NCI-H1105 (cell line): ENCODE measurements at places on chromosomes 7 and 10.

DNA sequence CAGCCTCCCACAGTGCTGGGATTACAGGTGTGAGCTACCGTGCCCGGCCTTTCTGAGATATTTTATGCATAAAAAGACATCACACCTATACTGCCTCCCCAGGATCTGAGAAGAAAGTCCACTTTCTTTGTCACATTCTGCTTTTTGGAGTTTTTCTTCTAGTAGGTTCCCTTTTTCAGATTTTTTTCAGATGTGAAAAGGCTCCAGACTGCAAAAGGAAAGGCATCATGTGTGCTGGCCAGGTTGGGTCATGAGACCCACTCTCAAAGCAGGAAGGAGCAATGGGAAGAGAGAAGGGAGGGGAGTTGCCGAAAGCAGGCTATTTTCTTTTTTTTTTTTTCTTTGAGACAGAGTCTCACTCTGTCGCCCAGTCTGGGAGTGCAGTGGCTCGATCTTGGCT, 10.8 kb downstream of the BLVRA start:
- DNase-seq: no peak

DNA sequence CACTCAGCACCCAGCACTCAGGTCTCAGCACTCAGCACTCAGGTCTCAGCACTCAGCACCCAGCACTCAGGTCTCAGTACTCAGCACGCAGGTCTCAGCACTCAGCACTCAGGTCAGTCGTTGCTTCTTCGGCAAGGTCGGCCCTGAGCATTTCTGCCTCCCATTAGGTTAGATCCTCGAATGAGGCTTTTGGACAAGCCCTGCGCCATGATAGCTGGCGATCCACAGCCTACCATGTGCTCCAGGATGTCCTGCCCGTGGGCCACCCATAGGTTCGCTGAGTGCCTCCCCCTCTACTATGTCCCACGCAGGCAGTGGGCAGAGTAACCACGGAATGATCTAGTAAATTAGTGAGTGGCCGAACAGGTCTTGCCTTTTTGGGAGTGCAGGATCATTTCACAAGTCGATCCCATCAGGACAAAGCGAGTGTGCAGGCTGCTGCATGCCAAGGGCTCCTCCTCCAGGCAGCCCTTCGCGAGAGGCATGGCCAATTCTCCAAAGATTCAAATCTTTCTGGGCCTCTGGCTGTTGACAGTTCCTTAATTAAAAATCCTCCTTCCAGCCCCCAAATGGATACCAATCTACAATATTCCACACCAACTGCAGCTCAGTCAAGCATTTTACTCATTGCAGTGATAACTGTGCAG, 206.3 kb downstream of the ADARB2 start:
- no peak for DNase-seq

- no peak for DNase-seq
Measured at GRCh38 chr10:29925771-29926692, 133.4 kb downstream of the JCAD start.

DNA sequence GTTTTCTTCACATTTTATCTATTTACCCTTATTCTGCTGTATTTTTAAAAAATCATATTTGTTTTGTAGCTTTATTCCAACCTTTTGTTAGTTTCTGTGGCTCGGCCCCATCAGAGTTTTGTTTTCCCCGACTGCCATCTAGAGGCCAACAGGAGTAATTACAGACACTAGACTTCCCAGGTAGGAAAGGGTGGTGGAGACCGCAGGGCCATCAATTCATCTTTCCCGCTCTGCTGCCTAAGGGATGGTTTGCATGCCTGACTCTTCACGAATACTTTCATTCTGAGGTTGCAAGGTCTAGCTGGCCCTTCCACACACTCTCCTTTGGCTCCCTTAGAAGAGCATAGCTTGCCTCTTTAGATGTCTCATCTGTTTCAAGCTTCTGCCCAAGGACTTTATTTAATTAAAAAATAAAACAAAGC, 38.3 kb downstream of the LYZL2 start:
- DNase-seq: no peak

DNA sequence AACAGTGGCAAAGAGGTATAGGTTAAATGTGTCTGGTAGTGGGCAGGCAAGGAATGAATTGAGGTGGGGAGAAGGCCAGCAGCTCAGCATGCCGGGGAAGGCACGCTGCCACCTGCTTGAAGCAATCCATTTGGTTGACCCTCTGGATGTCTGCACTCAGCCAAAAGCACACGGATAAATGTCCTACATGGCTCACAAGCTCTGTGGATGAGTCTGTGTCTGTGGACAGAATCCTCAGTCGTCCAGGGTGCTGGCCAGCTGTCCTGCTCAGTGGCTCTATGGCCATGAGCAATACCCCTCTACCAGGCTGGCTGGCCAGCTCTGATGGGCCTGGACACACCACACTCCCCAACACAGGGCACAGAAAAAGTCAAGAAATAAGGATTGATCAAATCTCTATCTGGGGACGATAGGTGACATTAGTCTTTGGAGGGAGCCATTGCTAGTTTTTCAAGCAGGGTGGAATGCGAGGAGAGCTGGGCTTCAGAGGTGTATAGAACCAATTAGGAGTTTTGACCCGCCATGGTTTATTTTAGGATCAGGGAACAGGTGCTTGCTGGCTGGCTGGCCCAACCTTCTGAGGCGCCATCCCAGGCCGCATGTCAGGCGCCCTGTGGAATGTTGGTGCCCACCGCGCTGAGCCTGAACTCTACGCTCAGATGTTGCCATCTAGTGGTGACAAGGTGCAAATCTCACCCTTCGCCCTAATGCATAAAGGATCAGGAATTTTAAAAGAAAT, 493.4 kb downstream of the TNS3 start:
- peak; percentile 53 for DNase-seq

DNA sequence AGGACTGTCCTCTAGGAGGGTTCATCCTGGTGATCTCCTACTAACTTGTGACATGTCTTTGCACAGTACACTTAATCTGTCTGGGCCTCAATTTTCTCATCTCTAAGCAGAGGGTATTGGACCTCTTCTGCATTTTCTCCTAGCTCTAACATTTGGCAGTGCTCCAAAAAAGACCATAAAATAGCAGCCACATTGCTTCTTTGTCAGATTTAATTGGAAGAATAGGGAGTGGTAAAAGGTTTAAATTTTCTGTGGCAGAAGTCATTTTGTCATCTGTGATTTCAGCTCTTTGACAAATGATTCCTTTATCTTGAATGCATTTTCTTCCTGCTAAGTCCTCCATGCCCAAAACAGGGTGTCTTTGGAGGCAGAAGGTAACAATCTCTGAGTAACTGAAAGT, 289.9 kb upstream of the LRGUK start:
- peak; percentile 82 for DNase-seq

DNA sequence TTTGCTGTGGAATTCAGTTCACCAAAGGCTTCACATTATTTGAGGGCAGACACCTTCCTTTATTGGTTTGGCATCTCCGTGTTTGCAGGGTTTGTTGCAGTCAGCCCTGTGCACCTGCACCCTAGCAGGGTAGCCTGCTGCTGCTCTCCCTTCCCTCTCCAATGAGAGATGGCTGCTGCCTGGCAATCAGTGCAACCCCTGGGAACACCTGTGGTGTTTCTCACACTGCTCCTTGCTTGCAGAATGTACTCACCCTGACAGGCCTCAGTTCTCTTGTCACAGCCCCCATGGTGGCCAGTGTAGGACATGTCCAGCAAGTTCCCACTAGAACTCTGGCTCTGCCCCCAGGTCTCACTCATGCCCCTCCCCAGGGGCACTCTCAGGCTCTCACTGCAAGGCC, 12.1 kb upstream of the PPIA start:
- no peak for DNase-seq

GRCh38 chr10:26090762-26091161, 125.8 kb upstream of the GAD2 start:
- DNase-seq: no peak

- no peak for DNase-seq
Measured at GRCh38 chr7:144775749-144776148, 60.1 kb downstream of the TPK1 start.

DNA sequence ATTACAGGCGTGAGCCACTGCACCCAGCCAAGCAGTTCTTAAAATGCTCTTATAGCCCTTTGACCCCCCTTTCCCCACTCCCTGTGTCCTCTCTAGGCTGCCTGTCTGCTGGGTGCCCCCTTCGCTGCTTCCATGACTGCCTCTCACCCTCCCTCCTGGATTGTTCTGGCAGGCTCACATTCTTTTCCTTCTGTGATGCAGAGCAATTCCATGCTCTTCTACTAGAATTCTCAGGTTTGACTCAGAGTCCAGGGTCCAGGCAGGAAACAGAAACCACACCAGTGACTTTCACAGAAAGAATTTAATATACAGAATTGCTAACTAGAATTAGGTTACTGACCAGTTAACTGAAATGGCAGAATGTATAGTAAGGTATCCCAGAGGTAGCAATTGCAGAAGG, 244.8 kb downstream of the BAMBI start:
- DNase-seq: no peak

GRCh38 chr10:31758495-31758894, 170.1 kb downstream of the ARHGAP12 start:
- no peak for DNase-seq

- no peak for DNase-seq
Measured at GRCh38 chr10:3442451-3442990, 269.9 kb upstream of the PITRM1 start.

GRCh38 chr10:43284341-43284910, 17.6 kb upstream of the RASGEF1A start:
- DNase-seq: no peak

GRCh38 chr10:88062798-88063472, 199.5 kb downstream of the PTEN start:
- no peak for DNase-seq

DNA sequence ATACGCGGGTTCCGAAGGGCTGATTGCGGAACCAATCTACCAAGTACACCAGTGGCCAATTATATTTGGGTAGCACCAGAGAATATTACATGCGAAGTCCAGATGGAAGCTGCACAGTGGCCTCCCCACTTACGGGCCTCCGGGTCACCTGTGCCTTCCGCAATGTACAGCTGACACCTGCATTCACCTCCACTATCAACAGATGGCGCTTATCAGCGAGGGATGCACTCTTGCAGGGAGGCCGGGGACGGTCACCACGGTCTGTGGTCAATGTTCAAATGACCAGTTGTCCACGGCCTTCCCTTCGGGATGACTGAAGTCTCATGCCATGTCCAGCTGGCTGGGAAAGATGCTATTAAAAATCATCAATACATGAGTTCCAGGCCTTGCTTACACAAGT, 47.6 kb downstream of the SLIT1 start:
- DNase-seq: no peak

DNA sequence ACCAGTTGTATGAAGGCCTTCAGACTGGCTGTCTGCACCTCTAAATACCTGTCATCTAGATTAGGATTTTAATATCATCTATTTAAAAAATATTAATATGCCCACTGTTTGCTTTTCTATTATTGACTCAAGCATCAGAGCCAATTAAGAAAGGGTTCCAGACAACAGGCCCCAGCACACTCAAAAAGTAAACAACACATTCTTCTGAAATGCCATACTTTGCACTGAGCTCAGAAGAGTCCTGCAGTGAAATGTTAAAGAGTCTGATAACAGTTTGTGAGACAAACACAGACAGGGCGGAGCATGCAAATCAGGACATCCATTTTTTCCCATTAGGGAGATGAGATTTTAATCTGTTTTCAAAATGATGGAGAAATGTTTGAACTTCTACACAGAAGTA, 45.9 kb upstream of the KLF6 start:
- no peak for DNase-seq

DNA sequence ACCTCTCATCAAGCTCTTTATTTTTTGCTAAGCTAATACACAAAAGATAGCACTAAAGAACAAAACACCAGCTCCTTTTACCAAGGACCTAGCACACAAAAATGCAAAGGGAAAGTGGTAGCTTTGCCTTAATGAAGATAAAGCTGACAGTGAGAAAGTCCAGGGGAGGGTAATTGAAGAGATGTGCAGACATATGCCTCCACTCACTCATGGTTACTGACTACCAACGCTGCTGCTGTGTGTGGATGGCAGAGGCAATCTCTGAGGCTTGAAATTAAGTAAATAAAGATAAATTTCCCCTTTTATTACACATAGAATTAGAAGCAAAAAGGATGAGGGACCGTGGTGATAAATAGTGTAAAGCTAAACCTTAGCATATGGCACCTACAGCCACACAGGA, 87.0 kb downstream of the HGF start:
- DNase-seq: no peak

DNA sequence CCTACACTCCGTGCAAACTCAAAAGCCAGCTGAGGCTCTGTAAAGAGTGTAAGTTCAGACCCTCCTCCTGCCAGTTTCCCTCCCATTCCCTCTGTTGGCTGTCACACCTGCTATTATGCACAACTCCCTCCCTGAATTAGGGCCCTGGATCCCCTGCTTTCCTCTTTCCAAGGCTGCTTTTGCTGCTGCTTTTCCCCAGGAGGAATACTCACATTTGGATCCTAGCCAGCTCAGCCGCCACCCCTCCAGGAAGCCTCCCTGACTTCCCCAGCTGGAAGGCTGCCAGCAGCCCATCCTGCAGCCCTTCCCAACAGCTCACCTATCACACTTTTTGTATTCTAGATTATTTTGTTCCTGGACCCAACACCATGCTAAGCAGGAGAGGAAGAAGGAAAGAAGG, 40.9 kb upstream of the WDR11 start:
- DNase-seq: peak; percentile 59

- DNase-seq: no peak
Measured at GRCh38 chr7:45985902-45986301, 64.8 kb upstream of the IGFBP3 start.

DNA sequence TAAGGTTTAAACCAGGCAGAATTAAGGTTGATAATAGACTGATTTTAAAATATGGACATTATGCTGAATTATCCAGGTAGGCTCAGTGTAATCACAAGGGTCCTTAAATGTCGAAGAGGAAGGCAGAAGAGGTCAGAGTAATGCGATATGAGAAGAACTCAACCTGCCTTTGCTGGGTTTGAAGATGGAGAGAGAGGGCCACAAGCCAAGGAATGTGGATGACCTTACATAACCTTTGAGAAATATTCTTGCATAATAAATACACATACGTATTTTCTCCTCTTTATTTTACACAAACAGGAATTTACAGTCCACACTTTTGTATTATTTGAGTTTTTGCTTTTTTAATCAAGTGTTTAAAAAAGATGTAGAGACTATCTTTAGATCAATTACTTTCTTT, 88.5 kb downstream of the ST7 start:
- DNase-seq: no peak

GRCh38 chr10:93695740-93696139, 6.7 kb downstream of the FRA10AC1 start:
- DNase-seq: no peak

GRCh38 chr7:891291-891690, 14.9 kb downstream of the GET4 start:
- DNase-seq: no peak

- DNase-seq: no peak
Measured at GRCh38 chr7:74272305-74273038, 16.7 kb upstream of the CLIP2 start.
